ENCODE measurements at places on chromosomes 5 and 9.

- no peak for DNase-seq
These were observed 232.2 kb upstream of the SEMA6A start for GRCh38 chr5:116806836-116807235.

DNA sequence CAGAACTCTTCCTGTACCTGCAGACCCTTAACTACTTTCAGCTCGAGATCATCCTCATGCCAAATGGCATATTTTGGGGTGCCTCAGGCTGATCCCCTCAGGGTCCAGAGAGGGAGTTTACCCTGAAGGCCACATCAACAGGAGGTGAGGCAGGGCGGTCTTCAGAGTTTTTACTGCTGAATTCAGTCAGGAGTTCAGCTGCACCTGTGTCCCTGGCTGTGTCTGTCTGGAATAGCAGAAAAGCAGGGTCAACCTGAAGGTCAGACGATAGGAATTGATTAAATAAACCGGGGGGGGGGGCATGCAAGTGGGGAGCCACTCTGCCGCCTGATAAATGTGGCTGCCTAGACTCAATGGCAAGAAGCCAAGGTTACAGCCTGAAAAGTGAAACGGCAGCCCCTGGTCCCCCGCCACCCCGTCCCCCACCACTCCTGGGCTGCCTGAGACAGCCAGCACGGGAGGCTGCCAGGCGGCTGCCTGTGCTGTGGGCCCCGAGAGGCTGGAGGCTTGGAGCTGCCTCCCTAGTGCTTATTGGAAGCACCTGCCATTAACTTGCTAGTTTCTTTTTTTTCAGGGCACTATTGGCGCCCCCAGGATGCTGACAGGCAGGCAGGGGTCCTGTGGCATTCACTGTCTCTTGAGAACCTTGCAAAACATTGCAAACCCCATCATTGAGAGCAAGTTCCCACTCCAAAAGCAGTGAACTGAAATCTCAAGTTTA, 182.7 kb upstream of the PPP1R26 start:
- DNase-seq, result no peak

DNA sequence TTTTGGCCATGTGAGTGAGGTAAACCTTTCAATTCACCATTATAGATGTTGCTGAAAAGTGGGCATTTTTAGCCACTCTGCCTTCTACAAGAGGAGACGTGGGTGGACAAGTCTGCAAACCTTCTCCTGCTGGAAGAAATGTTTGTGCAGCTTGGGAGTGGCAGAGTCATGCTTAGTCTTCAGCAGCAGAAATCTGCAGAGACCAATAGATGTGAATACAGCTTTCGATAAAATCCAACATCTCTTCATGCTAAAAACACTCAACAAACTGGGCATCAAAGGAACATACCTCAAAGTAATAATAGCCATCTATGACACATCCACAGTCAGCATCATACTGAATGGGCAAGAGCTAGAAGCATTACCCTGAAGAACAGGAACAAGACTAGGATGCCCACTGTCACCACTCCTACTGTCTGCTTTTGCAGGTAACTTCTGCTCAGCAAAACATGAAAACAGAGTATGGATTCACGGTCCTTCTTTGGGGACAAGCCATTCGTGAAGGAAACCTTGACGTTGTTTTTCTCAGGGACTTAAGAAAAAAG, 91.3 kb downstream of the RALGPS1 start:
- no peak for DNase-seq

GRCh38 chr5:6188344-6188743, 190.0 kb downstream of the MED10 start:
- DNase-seq, result no peak

DNA sequence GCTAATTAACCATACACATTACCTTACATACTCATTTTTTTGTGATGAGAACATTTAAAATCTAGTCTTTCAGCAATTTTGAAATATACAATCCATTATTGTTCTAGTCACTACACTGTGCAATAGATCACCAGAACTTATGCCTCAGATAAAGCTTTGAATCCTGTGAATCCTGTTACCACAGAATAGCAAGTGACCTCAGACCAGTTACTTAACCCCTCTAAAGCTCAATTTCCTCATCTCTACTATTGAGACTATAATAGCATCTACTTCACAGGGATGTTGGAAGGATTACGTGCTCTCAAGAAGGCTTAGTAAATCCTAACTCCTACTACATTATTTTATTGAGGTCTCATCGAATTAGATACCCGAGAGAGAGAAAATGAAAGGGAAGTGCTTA, 60.2 kb upstream of the PIP5K1B start:
- DNase-seq, result no peak

GRCh38 chr5:91937121-91937520, 554.0 kb upstream of the ARRDC3 start:
- no peak for DNase-seq

GRCh38 chr5:158590746-158591300, 508.9 kb downstream of the EBF1 start:
- no peak for DNase-seq

DNA sequence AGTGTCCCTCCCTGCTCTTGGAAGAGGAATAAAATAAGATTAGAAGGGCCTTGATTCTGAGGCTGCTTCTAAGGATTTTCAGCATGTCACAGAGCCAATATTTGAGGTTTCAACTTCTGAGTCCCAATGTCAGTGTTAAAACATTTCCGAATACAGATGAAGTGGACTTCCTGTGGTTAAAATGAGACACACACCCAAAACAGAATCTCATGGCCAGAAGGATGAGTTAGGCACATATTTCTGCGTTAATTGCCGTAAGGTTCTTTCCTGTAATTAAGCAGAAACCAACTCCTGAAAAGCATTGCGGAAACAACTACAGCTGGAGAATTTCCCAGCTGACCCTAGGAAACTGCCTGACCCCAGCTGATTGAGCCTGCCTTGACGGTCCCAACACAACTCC, 10.4 kb upstream of the ZNF354B start:
- DNase-seq, result no peak

Measured in central memory CD4-positive, alpha-beta T cell (primary cell).